ENCODE measurements at places on chromosomes 4 and X.

DNA sequence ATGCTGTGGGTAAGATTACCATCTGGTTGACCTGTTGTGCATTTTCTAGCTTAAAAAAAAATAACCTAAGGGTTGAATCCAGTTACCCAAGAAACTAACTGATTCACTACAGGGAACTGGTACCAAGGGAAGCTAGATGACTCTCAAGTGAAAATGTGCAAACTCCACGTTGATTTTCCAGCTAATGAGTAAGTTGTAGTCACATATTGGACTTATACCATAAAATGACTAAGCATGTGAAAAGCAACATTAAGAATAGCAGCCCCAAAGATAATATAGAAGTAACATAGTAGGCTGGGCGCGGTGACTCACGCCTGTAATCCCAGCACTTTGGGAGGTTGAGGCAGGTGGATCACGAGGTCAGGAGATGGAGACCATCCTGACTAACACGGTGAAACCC is 270.9 kb downstream of the SPRY1 start:
- no peak for DNase-seq

DNA sequence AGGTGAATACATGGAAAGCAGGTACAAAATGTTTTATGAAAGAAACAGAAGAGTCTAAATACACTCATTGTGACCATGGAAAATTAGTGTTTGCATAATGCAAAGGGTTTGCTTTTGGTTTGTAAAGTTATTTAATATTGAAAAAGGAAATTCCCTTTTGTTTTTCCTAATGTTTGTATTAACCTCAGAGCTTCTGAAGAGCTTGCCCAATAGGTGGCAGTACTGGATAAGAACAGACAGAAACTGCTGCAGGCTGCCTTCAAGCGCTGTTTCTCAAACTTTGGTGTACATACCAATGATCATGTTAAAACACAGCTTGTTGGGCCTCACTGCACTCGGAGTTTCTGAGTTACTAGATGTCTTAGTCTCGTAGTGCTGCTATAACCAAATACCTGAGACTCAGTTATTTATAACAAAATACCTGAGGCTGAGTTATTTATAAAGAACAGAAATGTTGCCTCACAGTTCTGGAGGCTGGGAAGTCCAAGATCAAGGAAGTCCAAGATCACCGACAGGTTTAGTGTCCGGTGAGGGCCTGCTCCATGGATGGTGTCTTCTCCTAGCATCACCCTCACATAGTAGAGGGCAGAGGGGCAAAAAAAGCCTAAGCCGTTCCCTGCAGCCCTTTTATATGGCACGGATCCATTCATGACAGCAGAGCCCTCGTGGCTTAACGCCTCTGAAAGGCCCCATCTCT is 54.2 kb downstream of the SUPT20HL2 start:
- peak; percentile 35 for DNase-seq

DNA sequence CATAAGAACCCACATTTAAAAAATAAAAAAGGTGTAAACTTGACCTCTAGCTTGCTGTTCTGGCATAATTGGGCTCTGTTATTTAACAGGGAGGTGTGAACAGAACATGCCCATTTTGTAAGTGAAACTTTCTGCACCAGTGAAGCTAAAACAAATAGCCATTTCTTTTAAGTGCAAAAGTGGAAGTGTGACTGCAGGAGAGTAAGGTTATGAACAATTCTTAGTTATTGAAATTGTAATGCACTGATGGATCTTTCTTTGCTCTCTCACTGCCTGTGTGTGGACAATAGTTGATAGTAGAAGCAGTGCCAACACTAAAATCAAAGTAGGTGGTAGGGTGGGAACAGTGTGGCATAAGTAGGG is 12.6 kb downstream of the P2RY10 start:
- no peak for DNase-seq

DNA sequence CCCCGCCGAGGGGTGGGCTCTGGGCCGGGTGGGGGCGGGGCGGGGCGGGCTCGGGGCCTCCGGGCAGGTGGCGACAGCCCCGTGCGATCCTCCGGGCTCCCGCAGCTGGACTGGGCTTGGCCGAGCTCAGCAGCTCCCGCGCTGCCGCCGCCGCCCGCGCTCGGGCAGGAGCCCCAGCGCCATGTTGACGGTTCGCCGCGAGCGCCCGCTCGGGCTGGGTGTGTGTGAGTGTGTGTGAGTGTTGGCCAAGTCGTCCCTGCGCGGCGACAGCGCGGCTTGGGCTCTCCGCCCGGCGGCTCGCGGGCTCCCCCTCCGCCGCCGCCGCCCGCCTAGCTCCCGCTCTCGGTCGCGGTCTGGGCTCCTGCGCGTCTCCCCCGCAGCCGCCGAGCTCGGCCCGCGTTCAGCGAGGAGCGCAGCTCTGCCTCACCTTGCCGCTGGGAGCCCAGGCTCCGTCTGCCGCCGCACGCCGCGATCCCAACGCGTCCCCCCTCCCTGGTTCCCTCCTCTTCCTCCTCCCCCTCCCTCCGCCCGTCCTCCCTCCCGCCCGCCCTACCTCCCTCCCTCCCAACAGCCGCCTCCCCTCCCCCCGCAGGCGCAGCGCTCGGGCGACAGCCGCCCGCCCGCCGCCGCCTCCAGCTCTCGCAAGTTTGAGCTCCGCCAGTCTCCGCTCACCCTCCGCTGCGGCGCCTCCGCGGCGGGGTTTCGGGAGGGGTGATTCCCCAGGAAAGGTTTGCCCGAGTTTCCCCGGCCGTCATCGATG is at the start of gene BCOR:
Gene BCOR (minus strand): TSS at position 455 of the 760 bp plus-strand sequence. CDS start 20,029 bp downstream, outside the sequence.
- DNase-seq, result peak; percentile 90

- no peak for DNase-seq
Measured at GRCh38 chr4:98781641-98782357, 123.4 kb upstream of the TSPAN5 start.

Measured in T47D (cell line).